ENCODE measurements at places on chromosomes 7 and 10.

DNA sequence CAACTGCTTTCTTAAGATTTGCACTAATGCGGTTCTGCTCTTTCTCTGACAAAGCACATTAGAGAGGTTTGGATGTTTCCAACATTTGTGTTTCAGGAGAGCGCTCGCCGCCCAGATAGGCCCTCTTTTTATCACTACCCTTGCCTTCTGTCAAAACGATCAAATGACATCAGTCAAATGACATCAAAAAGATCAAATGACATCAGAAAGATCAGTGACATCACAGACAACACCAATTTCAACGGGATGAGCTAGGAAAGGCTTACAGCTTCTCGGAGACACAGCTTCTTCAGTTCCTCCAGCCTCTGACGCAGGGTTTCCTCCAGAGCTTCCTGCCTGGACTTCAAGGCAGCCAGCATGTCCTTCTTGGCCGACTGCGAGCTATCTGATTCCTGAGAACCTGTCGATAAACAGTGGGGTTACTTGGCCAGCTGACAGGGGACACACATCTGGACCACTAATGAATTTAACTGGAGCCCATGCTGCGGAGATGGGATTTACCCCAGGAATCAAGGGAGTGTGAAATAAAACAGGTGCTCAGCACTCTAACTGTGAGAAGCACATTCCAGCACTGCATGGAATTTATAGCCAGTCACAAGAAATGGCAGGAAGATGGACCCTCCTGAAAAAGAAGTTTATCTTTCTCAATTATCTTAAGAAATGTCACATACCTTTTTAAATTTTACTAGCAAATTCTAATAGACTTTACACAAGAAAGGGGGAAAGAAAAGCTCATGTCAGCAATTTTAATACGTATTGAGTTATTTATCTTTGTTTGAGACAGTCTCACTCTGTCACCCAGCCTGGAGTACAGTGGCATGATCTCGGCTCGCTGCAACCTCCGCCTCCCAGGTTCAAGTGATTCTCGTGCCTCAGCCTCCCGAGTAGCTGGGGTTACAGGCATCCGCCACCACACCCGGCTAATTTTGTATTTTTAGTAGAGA lies 88.2 kb downstream of the PRPF18 start:
- no peak for DNase-seq

- no peak for DNase-seq
Observed at GRCh38 chr10:71419002-71419540, 22.4 kb downstream of the CDH23 start.

DNA sequence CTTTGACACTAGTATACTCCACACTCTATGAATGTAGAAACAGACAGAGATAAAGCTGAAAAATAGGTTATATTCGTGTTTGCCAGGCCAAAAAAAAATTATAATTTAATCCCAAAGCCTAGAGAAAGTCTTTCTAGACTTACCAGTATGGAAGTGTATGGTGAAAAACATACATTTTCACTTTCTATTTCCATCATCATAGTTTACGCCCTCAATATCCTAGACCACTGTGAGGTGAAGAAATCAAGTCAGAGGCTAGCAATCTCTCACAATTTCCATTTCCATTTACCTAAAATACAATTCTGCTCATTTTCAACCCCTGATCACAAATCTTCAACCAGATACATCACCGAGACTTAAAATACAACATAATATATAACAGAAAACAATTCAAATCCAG lies 16.2 kb downstream of the GPR22 start:
- no peak for DNase-seq

DNA sequence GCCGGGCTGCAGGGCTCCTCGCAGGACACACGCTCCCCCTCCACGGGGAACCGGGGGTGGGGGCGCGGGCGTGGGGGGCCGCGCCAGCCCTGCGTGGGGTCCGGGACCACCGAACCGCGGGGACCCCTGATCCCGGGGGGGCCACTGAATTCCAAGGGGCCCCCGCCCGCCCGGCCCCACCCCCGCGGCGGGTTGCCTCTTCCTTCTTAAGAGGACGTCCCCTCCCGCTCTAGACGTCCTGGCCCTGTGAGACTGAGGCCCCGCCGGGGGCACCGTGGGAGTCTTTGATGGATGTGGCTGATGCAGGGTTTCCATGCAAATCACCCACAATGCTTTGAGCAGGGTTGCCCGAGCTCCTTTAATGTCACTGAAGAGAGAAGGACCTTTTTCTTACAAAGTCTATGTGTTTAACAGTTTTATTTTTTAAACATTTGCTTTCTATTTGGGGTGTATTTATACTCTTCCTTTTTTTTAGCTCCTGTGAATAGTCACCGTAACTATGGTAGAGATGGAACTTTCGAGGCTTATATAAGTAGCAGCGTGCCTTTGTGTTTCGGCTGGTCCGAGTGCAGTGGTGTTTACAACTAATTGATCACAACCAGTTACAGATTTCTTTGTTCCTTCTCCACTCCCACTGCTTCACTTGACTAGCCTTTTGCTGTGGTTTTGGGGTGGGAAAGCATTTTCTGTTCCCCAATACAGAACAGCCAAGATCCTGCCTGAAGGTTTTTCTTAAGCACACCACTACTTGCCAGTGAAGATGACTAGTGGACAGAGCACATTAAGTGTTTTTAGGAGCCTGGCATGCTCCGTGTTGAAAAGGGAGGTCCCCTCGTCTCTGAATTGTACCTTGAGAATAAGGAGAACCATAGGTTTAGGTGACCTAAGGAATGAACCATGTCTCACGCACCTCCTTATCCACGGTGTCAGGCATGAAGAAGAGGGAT lies 44.8 kb downstream of the PDIA4 start:
- peak; percentile 81 for DNase-seq

DNA sequence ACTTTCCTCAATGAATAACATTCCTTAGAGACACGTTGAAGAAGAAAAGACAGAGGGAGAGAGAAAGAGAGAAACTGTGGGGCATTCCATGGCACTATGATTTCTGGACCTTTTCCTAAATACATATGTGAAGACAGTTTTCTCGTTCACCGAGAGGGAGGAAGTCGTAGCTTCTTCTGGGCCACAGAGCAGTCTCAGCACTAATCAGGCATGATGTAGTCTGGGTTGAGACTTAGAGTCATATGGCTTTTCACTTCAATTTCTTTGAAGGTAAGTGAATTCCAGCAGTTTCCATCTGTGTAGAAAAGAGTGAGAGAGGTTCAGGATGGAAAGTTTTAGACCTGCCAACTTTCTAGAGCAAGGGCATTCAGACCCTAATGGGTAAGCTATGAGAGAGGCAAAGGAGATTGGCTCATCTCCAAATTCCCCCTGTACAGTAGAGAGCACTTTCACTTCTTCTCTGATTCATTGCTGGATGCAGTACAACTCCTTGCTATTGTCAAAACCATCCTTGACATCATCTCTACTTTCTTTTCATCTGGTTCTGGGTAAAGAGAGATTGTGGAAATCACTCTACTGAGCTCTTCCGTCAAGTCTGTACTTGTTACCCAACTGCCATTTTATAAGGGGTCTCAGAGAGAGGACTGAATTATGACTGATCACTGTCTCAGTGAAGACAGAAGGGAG lies 31.5 kb upstream of the OR9A4 start:
- DNase-seq = peak; percentile 31

DNA sequence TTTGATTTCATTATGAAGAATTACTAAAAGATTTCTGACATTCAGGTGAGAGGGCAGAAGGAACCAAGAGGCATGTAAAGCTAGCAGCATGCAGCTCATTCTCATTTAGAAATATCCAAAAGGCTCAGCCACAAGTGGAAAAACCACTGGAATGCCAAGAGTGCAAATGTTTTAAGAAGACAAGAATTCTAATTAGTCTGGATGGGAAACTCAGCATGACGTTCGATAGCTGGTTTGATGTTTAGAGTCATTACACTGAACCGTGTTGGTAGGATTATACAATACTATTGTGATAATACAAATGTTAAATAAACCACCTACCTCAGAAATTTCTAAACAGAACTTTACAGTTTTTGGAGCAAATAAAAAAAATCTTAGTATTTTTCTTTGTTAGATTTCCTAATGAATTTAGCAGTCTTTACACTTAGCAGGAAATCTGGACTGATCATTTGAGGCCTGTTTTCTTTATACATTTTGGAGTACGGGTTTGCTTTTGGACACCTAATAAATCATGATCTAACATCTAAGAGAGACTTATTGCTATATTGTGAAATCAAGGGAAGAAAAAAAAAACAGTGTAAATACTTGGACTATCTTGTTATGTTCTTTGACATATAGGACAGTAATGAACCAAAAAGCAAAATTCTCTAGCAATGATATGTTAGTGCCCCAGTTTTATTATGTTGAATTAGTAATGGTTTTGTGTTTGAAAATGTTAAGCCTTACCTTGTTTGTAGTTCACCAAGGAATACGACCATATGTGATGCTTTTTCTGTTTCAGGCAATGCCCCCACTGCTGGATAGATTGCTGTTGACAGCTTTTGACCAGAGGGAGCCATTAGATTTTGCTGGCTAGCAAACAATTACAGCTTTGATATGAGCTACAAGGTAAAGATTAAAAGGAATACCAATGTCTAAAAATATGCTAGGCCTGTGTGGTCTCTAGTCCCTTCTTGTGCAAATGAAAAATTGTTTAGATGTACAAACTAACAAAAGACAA lies 354.1 kb upstream of the SEMA3A start:
- no peak for DNase-seq

DNA sequence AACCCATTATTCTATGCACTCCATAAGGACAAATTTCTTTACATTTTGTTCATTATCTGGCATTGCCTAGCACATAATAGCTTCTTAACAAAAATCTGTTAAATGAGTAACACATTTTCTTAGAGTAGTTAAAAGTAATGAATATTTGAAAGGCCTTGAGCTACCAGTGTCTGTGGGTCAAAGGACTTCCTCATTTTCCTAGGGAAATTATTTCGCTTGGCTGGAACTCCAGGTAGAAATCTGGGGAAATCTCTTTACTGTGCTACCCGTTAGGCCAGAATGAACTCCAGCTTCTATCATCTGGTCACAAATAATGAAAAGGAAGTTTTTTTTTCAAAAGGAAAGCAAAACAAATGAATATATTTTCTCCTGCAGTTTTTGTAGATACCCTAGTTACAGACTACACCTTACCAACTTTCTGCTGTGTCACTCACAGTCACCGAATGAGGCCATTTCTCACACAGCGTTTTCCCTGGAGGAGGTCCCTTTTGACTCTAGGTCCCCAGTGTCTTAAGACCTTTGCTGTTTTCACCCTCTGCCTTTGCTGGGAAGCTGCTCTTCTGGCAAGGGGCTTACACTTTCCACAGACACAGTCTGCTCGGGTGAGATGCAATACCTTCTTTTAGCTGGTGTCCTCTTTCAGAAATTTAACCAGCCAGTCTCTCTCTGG lies 1.6 kb downstream of the SAMD9L start:
- DNase-seq = no peak

DNA sequence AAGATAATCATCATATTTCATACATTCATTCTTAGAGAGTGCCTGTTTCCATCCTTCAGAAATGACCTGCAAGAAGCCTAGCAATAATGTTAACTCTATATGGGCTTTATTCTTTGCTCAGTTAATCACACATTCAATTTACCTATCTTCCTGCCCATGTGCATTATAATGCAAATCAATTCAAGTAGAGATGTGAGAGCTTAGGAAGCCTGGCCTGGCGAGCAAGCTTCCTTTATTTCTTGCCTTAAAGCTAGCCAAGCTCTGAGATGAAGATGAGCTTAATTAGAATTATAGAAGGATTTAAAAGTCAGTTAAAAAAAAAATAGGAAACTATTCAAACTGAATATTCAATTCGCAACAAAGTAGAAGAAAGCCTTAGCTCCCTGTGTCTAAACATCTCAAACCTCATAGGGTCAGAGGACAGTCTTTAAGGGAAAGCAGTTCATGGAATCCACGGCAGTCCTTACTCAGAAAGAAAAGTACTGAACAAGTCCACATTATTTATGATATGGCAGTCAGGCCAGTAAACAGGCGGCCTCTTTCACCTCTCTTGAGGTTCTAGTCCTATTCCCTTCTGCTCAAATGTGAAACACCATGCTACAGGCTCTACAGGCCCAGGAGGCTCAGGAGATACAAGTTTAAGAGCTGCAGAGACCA lies 214.1 kb downstream of the TFEC start:
- DNase-seq = no peak

DNA sequence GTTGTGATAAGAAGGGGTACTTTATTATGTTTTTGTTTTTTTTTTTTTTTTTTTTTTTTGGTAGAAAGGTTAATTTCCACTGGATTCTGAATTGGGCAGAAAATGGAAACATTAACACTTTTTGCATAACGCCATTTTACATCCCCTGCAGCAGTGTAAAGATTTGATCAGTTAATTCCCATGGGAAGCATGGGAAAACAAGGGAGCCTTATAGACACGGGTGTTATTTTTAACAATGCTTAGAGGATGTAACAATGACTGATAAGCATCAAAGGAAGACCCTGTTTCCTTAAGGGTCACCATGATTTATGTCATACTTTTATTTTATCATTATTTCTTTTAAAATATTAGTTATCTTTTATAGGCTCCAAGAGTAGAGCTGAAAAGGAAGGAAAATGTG lies 140.2 kb downstream of the CDK14 start:
- no peak for DNase-seq

- peak; percentile 99 for DNase-seq
Observed at GRCh38 chr7:99472561-99473314, at the start of gene ZNF789. Gene ZNF789, plus strand, starts transcription at chr7:99472890. Its CDS starts 3,567 bp downstream, at chr7:99476457.

DNA sequence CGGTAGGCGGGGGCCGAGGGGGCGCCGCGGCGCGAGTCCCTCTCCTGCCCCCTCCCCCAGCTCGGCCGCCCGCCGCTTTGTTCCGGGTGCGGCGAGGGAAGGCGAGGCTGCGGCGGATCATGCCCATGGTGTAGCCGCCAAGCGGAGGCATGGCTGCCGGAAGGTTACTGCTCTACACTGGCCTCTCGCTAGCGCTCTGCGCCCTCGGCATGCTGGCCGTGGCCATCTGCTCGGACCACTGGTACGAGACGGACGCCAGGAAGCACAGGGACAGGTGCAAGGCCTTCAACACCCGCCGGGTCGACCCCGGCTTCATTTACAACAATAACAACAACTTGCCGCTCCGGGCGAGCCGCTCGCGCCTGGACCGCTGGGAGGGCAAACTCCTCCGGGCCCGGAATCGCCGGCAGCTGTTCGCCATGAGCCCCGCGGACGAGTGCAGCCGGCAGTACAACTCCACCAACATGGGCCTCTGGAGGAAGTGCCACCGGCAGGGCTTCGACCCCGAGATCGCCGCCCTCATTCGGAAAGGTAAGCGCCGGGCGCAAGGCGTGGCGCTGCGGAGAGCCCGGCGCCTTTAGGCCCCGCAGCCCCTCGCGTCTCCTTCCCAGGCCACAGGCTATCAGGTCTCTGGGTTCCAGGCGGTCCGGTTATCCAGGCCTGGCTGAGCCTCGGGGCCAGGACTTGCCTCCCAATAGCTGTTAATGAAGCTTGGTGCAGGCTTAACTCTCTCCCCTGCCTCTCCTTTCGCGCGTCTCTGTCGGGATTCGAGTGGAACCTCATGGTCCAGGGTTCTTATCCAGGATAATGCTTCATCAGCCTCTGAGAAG lies 513 bp downstream of the TMEM178B start:
- peak; percentile 23 for DNase-seq

- no peak for DNase-seq
Observed at GRCh38 chr7:93736668-93737369, 153.7 kb downstream of the TFPI2 start.

DNA sequence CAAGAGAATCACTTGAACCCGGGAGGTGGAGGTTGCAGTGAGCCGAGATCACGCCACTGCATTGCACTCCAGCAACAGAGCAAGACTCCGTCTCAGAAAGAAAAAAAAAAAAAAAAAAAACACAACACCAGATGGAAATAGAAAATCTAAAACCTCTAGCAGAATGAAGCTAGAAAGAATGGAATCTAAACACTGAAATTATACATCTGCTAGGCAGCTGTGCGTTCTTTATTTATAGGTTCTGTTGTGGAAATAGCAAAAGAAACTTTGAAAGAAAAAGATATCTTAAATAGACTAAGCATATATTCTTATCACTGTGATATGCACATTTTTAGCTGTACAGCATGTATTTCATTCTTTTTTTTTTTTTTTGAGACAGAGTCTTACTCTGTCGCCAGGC lies 17.1 kb downstream of the BMPR1A start:
- DNase-seq = no peak

Data from GM10248 (cell line).